ENCODE measurements at places on chromosomes 3 and 15.
A peak's percentile ranks its signal among the peaks of the same experiment; 100 is the strongest.

DNA sequence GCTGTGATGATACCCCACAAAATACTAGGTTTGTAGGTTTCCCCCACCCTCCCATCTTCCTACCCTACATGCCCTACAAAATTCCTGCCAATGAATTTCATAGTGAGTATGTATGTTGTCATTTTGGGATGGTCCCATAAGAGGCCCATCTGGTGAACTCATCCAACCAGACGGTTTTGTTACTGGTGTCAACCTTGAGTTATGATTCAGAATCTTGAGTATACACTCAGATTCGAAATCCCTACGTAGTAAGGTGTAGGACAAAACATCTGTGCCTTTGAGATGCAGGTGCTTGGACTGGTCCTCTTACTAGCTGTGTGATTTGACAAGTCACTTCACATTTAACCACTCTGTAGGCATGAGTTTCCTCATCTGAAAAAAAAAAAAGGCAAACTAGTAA is 3.6 kb downstream of the SIAH2 start:
- no peak for DNase-seq

GRCh38 chr15:40510201-40510600 is 39.4 kb downstream of the CHST14 start:
- DNase-seq, result peak; percentile 30

DNA sequence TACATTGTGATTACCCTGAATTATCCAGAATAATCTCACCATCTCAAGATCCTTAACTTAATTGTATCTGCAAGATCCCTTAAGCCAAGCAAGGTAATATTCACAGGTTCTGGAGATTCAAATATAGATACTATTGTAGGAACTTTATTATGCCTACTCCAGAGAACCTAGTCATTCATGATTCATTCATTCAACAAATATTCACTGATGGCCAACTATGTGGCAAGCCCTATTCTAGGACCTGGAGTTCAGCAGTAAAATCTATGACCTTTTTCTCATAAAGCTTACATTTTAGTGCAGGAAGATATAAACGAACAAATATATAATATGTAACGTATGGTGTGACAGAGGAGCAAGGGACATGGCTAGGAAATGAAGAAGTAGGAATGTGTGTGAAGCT is 49.6 kb downstream of the ISL2 start:
- DNase-seq, result no peak

- peak; percentile 79 for DNase-seq
Observed at GRCh38 chr3:23202203-23202920, 765 bp upstream of the UBE2E2 start.

DNA sequence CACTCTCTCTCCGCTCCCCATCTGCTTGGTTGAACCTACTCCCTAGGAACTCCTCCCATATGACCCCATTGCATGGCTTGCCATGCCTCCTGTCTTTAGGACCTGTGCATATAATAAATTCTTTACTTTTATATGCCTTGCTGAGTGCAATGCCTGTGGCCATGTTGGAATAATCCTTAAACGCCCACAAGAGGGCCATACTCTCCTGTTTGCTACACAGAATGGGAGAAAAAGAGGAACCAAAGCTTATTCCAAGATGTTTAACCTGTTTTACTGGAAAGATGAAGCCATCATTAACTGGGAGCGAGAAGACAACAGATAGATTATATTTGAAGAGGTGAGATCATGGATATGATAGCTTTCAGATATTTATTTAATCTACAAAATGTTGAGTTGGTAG is 1097.8 kb downstream of the NAALADL2 start:
- no peak for DNase-seq

DNA sequence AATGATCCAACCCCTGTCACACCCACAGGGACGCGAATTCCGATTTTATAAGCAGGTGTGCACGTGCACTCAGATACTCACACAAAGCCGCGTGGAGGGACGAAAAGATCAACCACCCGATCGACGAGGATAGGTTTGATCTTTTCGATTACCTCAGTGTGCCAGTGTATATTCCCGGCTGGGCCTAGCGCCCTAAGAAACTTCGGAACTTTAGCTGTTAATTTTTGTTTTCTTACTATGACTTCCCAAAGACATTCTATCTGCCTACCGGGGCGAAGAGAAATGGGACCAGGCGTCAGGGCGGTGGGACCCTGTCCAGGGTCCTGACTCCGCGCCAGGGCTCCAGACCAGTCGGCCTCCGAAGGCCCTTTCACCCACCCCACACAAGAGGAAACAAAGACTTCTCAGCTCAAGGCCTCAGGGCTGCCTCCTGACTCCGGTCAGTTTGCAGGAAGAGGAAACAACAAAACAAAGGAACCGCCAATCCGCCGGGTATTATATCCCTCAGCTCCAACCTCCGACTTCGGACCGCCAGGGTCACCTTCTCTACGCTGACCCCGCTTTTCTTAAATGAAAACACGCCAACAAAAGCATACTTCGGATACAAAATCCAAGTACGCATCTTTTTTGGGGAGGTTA is 6.8 kb downstream of the ONECUT1 start:
- DNase-seq, result peak; percentile 90

GRCh38 chr3:108505811-108506210 is 4.6 kb downstream of the MYH15 start:
- DNase-seq, result no peak

DNA sequence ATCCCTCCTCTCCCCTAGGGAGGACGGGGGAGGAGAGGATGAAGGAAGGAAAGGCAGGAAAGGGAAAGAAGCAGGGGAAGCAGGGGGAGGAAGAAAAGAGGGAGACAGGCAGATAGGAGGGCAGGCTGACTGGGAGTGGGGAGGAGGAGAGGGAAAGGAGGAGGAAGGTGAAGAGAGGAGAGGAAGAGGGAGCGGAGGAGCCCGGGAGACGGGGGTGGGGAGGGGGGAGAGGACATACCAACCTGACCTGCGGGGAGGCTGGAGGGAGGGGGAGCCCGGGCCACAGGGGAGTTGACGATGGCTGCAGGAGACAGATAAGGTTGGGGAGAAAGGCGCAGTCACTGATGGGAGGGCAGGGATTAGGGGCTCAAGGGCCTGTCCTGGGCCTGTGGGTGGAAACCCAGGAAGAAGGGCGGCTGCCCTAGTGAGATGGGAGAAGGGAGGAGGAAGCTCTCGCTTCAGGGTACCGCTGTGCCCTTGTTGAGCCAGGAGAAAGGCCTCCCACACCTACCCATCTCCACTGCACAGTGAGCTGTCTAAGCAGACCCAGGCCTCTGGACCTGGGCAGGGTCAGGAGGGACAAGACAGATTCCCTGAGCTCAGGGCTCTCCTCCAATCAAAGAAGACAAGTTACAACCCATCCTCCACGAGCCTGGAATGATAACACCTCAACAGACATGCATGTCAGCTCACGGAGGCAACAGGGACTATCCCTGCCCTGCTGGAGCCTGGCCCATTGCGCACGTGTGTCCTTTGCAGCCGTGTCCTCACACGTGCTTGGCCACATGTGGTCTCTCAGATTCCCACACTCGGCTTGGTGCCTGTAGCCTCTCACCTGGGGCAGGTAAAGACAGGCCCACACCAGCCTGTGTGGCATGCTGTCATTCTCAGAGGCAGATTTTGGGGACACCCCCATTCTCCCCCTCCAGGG is 27.9 kb downstream of the C3orf18 start:
- peak; percentile 67 for DNase-seq

DNA sequence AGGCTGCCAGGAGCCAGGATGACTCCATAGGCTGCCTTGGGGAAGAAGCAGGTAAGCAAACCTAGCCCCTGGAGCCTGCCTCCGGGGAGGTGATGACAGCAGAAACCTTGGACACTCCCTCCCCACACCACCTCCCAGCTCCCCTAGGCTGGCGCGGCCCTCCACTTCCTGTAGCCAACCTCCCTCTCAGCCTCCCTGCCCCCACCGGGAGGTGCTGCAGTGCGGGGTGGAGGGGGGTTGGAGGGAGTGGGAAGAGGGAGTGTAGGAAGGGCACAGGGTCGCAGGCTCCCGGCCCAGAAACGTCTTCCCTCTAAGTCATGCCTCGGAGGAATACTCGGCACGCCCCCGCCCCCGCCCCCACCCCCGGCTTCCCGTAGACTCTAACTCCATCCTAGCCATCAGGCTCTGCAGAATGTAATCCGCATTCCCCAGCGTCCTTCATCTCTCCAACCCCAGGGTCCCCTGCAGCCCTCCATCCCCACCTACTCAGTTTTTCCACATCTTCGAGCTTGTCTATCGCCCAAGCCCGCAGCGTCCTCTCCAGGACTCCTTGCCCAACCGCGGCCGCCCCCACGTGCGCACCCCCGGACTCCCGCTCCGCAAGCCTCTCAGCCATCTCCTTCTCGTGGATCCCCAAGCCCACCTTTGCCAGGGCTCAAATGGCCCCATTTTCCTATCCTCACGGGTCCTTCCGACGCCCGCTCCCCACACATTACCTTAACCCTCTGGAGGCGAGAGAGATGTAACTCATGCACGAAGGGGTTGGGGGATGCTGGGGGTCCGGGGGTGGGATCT is 528 bp downstream of the LPCAT4 start:
- peak; percentile 94 for DNase-seq

DNA sequence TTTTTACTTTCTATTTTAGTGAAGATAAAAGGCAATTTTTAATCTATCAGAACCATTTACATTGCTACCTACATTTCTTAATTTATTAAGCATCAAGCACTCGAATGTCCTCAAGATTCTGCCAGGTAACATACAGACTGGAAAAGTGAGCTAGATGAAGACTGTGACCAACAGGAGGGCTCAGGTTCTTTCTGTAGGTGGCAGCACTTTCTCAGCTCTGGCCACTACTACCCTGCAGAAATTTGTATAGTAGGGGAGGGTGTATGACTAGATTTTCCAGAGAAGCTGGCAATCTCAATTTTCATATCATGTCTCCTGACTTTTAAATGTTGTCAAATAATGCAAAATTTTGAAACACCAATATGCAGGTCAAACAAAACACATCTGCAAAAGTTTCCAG is 165.0 kb upstream of the SUCLG2 start:
- peak; percentile 58 for DNase-seq

- DNase-seq, result no peak
Observed at GRCh38 chr15:85063088-85063487, 81.4 kb downstream of the PDE8A start.

DNA sequence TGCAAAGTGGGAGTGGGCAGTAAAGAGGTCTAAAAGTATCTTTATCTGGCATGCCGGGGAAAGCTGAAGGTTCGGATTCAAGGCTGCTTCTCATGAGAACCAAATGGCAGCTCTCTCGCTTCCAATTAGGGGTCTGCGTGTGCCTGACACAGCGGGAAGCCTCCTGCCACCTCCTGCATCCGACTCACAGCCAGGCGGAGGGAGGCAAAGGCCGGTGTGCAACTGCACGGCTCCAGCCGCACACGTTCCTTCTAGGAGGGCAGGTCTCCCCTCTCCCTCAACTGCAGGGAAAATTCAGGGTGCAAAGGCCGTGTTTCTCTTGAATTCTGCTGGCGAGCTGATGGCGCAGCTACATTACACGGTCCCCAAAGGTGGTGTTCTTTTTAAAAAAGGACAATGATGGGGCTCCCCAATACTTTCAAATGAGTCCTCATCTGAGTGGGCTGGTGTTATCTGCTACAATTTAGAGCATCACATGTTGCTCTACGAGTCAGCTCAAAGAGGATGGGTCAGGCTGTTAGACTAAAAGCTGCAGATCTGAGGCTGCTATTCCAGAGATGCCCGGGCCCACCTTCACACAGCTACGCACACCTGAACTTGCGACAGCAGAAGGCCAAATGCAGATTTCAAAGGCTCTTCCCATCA is 226.6 kb downstream of the ADAMTS17 start:
- DNase-seq, result no peak

- DNase-seq, result no peak
Observed at GRCh38 chr3:133077688-133078087, 39.5 kb downstream of the TMEM108 start.

DNA sequence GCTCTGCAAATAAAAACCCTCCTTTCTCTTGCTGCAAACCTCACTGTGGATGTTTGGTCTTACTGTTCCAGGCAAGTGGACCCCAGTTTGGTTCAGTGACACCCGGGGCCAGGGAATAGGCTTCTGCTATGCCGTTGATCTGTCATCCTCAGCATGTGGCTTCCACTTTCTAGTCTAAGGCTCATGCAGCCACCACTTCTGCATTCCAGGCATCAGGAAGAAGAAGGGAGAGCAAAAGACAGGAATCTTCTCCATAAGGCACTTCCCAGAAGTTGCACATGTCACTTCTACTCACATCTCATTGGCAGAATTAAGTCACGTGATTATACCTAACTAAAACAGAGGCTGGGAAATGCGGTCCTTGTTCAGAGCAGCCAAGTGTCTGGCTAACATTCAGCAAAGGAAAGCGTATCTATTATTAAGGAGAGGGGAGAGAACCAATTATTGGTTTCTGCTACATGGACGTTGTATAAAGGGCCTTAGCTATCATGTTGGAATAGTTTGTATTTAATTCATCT is 173.6 kb upstream of the PFN2 start:
- no peak for DNase-seq

- no peak for DNase-seq
Observed at GRCh38 chr15:31508656-31509055, 182.0 kb downstream of the KLF13 start.

DNA sequence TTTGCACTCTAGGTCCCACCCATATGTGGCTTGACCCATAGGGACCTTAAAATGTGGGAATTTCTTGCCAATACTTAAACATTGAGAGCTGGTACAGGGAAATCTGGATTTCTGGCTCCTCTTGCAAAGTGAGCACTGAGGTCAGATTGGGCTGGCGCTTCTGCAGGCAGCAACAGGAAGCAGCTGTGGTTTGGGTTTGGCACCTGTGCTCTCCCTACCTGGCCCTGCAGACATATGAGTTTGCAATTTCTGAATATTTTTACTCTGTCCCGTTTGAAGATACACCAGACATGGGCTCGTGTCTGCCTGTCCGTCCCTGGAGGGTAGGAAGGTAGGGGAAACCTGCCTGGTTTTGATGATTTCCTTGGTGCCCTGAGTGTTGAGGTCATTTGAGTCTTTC is 74.8 kb upstream of the SEC13 start:
- no peak for DNase-seq

GRCh38 chr3:181103605-181104004 is 114.1 kb upstream of the DNAJC19 start:
- DNase-seq, result peak; percentile 69

GRCh38 chr3:42855547-42856380 is 19.9 kb downstream of the CYP8B1 start:
- DNase-seq, result no peak

- no peak for DNase-seq
Observed at GRCh38 chr15:78426300-78426699, 11.7 kb upstream of the IREB2 start.

GRCh38 chr3:138284957-138285477 is 44.6 kb downstream of the NME9 start:
- peak; percentile 50 for DNase-seq

- no peak for DNase-seq
Observed at GRCh38 chr3:108346301-108347227, 50.2 kb downstream of the HHLA2 start.

- DNase-seq, result no peak
Observed at GRCh38 chr3:149486726-149487125, 12.2 kb downstream of the TM4SF4 start.

- DNase-seq, result no peak
Observed at GRCh38 chr3:65664931-65665330, 373.8 kb downstream of the MAGI1 start.

- DNase-seq, result no peak
Observed at GRCh38 chr3:80889535-80889934, 871.9 kb downstream of the GBE1 start.

GRCh38 chr15:100704281-100705055 is 102.1 kb downstream of the ASB7 start:
- no peak for DNase-seq
